ENCODE measurements at places on chromosomes 5 and 9.

DNA sequence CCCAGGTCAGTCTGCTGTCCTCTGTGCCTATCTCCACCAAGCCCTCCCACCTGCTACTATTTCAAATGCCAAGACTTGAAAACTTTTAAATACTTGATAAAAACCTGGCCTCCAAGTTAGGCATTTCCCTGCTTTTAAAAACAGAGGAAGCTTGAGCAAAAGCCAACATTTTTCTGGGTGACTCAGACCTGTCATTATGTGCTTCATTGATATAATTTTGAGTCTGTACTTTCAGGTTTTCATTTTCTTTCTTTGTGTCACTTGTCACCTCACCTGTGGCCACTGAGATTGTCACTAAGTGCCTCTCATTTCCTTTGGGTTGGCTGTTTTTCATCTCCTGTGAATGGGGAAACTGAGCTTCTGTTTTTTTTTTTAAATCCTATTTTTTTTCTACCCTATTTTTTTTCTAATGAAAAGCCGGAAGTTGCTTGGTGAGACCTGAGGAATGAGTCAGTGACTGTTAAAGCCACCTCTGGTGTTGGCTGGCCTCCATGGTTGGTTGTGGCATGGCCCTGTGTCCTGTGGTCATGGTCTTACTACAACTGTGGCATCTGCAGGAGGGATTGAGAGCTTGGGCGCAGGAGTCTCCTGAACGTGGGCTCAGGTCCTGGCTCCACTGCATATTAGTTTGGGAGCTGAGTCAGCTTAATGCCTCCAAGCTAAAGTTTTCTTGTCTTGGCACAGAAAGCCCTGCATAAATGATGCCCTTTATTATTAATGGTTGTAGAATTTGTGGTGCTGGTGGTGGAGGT, 56.7 kb downstream of the ARHGAP26 start:
- DNase-seq = no peak

- DNase-seq = no peak
Measured at GRCh38 chr9:101445353-101446029, 9.9 kb upstream of the ALDOB start.

- DNase-seq = no peak
Measured at GRCh38 chr9:120284821-120285220, 295.1 kb downstream of the CDK5RAP2 start.

GRCh38 chr5:131230406-131230805, 33.4 kb upstream of the CDC42SE2 start:
- no peak for DNase-seq

DNA sequence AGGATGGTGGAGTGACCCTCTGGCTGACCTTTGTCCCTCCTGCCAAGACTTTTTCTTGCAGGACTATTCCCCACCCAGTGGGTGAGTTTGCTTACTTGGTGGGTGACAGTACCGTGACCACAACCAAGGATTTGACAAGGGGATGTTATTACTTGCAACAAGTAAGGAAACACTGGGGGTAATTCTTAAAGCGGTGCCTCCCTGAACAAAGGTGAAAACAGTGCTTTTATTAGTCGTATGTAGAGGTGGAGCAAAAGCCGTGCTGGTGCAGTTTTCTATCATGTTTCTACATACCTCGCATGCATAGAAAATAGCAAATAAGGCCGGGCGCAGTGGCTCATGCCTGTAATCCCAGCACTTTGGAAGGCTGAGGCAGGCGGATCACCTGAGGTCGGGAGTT, 41.0 kb upstream of the KDM4C start:
- DNase-seq = no peak

DNA sequence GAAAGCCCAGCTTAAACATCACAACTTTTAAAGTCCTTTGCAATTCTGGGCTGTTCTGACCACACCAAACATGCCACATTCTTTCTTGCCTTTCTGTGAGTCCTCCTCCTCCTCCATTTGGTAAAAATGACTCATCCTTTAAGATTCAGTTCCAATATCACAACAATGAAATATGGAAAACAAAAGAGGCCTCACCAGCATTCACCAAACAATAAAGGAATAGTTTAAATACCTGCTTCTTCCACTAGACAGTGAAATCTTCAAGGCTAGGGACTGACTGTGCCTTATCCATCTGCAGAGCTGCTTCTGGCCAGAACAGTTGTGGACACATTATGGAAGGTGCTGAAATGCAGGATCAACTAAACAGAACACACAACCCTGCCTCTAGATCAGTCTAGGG, 36.0 kb downstream of the NR6A1 start:
- DNase-seq = no peak

Measured in stimulated activated CD8-positive, alpha-beta memory T cell treated with anti-CD3 and anti-CD28 coated beads, Interleukin-7, amount 100 ng/mL, for 1 hour (primary cell).